ENCODE measurements at places on chromosomes 2 and 18.

- no peak for DNase-seq
These were observed 25.1 kb upstream of the MRO start for GRCh38 chr18:50844960-50845359.

GRCh38 chr2:85181844-85182456, 48.8 kb downstream of the TCF7L1 start:
- no peak for DNase-seq

DNA sequence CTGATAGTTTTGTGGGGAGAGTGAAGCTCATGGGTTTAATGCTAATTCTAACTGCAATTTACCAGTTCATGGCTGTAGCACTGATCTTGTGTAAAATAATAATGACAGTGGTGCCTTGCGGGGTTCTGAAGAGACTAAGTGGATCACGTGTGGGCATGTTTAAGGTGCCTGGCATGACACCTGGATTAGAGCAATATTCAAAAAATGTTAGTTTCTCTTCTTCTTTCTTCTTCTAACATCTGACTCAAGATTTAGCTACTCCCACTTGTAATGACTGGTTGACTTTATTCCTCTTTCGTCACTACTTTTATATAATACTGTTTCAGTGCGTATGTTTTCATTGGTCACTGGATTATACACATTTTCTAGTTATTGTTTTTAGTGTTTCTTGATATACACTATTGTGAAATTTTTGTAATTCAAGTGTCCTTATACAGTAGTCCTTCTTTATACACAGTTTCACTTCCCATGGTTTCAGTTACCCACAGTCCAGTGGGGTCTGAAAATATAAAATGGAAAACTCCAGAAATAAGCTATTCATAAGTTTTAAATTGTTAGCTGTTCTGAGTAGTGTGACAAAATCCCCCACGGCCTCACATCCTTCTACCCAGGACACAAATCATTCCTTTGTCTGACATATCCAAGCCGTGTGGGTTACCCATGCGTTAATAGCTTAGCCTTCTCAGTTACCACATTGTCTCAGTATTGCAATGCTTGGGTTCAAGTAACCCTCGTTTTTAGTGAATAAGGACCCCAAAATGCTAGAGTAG, 662.2 kb upstream of the CNTNAP5 start:
- DNase-seq, result no peak

DNA sequence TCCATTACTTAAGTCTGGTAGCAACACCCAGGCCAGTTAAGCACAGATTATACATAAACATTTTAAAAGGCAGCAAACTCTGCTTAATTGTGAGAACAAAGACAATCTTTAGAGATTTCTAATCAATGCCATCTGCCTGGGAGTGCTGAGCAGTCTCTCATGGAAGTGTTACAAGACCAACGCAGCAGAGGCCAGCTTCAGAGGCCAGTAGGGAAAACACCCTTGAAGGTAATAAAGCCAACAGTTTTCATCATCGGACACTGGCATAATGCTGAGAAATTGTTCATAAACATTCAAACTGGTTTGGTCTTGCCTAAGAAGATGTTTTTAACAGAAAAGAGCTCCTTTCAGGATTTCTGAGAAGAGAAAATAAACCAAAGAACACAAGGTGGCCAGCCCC, 35.0 kb downstream of the EPB41L3 start:
- no peak for DNase-seq

- DNase-seq, result no peak
These were observed 42.1 kb upstream of the RFX8 start for GRCh38 chr2:101516823-101517690.

DNA sequence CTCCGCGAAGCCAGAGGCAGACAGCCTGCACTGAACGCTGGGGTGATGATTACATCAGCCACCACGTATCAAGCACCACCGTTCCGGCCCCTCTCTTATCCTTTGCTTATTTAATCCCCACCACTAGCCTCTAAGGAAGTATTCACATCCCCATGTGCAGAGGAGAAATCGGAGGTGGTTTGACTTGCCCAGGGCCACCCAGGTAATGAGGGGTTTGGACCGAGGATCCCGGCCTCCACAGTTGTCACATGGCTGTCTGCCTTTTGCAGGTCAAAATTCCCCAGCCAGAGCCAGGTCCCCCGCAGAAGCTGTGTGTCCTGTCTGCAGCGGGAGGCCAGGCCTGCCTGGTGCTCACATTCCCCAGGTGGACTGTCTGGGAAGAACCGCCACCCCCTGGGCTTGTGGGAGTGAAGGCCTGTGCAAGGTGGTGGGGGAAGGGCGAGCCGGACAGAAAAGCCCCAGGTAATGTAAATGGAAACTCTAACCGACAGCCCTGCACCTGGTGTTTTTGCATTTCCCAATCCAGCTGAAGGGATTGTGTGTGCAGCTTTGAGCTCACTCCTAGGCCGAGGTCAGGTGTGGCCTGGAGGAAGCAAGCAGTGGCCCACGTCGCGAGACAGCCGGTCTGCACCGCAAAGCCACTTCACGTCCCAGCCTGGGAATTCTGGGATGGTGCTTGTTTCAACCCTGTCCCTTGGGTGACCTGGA, 108.5 kb upstream of the ID2 start:
- no peak for DNase-seq

GRCh38 chr2:119481501-119482455, 42.5 kb downstream of the SCTR start:
- no peak for DNase-seq

- no peak for DNase-seq
These were observed 101.8 kb upstream of the APCDD1 start for GRCh38 chr18:10352671-10353070.

- no peak for DNase-seq
These were observed 34.1 kb downstream of the HRH4 start for GRCh38 chr18:24494586-24494985.

DNA sequence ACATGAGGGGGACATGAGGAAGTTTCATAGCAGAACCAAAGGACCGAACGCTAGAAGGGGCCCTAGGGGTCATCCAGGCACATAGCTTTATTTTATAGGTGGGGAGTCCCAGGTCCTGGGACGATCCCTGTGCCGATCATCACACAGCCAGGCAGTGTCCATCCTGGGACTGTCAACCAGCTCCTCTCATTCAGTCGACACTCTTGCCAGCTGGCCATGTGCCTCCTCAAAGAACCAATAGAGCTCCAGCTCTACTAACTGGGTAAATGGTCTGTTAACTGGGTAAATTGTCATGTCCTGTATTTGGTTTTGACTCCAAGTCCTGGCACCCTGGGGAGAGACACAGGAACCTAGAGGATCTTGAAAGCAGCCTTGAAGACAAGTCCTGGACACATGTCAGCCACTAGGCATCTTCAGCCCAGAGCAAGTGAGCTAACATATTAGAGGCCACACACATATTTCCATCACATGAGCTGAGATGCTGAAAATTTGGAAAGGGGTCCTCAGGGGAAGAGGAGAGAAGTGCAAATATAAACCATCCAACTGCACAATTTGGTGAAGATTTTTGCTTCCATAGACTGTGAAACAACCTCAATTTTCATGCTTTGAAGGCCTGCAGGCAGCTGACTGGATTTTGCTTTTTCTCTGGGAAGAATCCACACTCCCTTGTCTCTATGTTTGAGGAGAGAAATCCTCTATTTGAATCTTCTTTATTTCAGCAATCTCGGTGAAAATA, 361.1 kb upstream of the SLC14A2 start:
- DNase-seq, result no peak

- DNase-seq, result no peak
These were observed 20.3 kb downstream of the OXER1 start for GRCh38 chr2:42743659-42743990.

- no peak for DNase-seq
These were observed 37.0 kb upstream of the PKDCC start for GRCh38 chr2:42010743-42011298.

- DNase-seq, result no peak
These were observed 103.6 kb upstream of the TMEM200C start for GRCh38 chr18:5998907-5999306.

DNA sequence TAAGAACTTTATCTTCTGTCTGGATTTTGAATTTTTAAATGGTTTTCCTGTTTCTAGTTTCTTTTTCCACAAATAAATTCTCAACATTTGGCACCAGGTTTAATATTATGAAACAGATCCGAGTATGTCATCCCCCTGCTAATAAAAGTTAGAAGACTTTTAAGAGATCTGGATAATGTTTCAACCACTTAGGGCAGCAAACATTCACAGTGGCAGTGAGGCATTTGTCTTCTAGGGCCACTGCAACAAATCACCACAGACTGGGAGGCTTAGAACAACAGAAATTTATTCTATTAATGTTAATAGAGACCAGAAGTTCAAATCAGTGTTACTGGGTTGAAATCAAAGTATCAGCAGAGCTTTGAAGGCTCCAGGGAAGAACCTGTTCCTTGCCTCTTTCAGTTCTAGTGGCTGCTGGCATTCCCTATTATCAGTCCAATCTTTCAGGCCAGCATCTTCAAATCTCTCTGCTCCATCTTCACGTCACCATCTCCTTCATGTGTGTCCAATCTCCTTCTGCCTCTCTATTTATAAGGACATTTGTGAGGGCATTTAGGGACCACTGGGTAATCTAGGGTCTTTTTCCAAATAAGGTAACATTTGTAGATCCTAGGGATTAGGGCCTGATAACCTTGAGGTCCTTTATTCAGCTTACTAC, 23.4 kb downstream of the ACSL3 start:
- no peak for DNase-seq

GRCh38 chr2:146228020-146228393, 1616.8 kb upstream of the ACVR2A start:
- DNase-seq, result no peak

GRCh38 chr2:128139624-128140023, 48.6 kb downstream of the UGGT1 start:
- no peak for DNase-seq

GRCh38 chr2:9069543-9069942, 66.1 kb upstream of the MBOAT2 start:
- no peak for DNase-seq

- no peak for DNase-seq
These were observed 8.2 kb upstream of the GBX2 start for GRCh38 chr2:236176417-236176816.

DNA sequence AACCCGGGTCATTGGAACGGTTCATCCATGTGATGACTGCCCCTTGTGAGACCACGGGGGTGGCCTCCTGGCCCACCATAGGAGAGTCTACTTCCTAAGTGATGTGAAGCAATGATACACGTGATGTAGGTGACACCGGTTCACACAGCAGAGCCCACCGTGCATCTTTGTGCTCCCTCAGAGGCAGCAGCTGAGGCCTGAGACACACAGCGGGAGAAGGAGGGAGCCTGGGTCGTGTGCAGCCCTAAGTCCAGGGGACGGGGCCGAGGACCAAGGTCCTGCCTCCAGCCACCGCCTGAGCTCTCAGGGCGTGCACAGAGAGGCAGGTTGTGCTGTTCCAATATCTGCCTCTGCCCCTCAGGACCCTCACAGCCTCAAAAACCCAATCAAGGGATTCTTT, 377.2 kb upstream of the SALL3 start:
- DNase-seq, result no peak

GRCh38 chr2:233992513-233993217, 57.8 kb upstream of the SPP2 start:
- no peak for DNase-seq

DNA sequence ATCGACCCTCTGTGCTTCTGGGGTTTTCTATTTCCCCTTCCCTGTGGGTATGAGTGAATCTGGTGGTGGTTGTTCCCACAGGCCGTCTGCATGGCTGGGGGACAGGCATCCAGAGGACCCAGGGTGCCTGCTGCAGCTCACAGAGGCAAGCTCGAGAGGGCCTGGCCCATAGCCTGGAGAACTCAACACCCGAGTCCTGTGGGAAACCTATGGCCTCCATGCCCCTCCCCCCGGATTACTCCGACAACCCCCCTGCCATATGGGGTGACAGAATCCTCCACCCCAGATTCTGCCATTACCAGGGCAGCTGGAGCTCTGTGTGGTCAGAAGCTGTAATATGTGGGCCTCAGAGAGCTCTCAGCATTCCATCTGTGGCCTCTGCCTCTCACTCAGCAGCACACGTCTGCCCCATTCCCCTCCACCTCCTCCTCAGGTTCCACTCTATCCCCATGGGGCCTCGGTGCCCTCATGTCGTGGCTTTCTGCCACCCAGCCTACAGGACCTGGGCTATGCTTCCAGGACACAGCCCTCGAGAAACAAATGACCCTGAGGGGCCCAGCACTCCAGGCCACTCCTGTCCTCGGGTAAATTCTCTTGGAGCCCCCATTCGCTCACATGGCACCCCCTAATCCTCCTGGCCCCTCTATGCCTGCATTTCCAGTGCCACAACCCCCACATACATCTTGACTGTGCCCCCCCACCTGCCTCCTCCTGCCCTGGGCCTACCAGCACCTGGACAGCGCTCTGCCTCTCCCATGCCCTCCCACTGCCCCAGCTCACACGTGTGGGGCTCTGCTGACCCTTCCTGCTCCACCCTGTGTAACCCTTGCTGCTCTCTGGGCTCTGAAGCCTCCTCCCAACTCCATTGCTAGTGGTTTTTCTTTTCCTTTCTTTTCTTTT, 3.6 kb downstream of the MZT2A start:
- no peak for DNase-seq

GRCh38 chr2:217553202-217553601, 449.6 kb downstream of the TNS1 start:
- DNase-seq, result no peak

DNA sequence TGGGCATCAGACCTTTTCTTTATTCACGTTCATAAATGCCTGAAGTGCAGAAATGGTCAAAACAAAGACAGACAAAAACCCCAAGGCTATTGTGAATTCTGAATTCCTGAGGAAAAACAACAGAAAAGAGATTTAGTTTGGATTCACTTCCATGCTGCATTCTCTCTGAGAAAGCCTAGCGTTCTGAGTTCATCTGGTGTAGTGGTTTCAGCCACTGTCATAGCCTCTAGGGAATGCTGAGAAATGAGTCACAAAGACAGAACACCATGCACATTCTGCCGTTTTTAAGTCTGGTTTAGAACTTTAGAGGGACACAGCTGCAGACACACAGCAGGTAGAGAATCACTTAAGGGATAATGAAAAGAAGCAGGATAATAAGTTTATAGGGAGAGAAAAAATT, 93.8 kb downstream of the LRP1B start:
- DNase-seq, result no peak

GRCh38 chr18:12867441-12868123, 16.5 kb downstream of the PTPN2 start:
- no peak for DNase-seq

- DNase-seq, result no peak
These were observed 228.9 kb downstream of the BCL11A start for GRCh38 chr2:60324536-60324935.

Measured in hippocampal formation (tissue), 2 donors.